Right lung (tissue), 10 donors: ENCODE measurements at places on chromosomes 4 and X.

GRCh38 chrX:147899379-147900114 lies 12.2 kb upstream of the FMR1 start:
- no peak for DNase-seq

DNA sequence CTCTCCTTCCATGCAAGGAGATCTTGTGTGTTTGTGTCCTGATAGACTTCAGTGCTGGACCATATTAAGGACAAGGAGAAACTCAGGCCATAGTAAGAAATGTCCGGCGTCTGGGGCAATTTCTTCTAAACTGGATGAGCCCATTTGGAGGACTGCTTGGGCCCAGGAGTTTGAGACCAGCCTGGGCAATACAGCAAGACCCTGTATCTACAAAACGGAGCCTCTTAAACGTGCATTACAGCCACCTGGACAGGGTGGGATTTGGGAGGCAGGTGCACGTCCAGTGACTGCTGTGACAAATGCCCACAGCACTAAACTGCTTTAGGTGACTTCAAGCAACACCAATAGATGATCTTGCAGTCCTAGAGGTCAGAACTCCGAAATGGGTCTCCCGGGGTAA lies 311.9 kb downstream of the DHRSX start:
- no peak for DNase-seq

GRCh38 chr4:153987291-153987690 lies 198.4 kb upstream of the SFRP2 start:
- DNase-seq: no peak

GRCh38 chr4:148214529-148215166 lies 227.6 kb downstream of the NR3C2 start:
- DNase-seq: no peak

DNA sequence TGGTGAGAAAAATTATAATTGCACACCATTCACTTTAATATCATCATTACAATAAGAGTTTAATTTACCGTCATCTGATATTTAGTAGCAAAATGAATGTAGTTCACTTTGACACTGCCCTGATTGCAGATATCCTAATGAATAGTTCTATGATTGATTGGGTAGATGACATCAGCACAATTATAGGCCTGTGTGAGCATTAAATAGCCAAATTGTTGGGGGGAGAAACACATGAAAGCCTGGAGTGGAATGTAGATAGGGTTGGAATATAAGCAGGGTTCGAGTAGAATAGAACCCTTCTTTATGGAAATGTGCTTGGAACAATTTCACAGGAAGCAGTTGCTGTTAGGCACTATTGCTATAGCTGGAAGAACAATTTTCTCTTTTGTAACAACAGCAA lies 1526.2 kb downstream of the RPA4 start:
- DNase-seq: no peak

DNA sequence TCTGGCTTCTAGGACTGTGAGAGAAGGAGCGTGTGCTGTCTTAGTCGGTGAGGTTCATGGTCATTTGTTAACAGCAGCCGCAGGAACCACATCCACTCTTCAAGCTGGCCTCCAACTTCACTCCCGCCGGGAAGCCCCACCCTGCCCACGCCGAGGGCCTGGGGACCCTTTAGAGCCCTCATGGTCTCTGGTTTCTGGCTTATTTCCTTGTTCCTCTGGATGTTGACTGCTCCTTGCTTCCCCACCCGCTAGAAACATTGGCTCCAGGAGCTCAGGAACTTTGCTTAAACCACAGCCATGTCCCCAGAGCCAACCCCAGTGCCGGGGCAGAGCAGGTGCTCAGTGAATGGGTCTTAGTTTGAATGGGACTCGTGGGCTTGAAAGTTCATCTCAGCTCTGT lies 40.8 kb downstream of the HTRA3 start:
- DNase-seq: no peak

- DNase-seq: no peak
These were observed 37.2 kb downstream of the ABLIM2 start for GRCh38 chr4:8121292-8122015.

- DNase-seq: no peak
These were observed 29.0 kb downstream of the RNF4 start for GRCh38 chr4:2497931-2498330.

DNA sequence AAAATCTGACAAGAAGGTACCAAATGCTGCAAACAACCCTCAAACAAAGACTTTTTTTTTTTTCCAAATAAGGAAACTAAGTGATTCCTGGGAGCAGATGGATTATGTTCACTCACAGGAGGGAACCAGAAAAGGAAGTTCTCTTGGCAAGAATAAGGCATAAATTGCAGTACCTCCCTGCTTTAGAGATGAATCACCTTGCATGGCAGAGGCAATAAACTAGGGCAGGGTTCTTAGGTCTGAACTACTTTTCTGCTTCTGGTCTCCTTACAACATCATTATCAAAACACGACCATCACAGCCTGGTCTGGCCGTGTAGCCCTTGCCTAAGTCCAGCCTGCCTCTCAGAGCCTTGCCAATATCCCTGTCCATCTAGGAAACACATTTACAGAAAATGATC lies 6.3 kb downstream of the TMEM31 start:
- no peak for DNase-seq

DNA sequence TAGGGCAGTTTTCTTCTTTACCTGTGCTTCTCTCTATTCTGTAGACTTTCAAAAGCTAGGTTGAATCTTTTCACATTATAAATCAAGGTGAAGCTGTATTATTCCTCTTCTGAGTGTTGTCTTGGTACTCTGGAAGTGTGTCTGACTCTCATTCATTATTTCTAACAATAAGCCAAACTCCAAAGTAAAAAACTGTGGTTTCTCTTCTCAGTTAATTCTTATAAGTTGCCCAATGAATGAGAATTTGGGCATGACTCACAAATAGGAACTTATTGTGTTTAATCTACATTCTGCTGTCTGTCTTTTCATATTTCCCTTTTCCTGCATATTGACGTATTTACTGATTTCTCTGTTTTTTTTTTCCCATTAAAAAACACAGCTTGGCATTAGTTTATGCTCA lies 714.5 kb downstream of the CCSER1 start:
- DNase-seq: no peak

DNA sequence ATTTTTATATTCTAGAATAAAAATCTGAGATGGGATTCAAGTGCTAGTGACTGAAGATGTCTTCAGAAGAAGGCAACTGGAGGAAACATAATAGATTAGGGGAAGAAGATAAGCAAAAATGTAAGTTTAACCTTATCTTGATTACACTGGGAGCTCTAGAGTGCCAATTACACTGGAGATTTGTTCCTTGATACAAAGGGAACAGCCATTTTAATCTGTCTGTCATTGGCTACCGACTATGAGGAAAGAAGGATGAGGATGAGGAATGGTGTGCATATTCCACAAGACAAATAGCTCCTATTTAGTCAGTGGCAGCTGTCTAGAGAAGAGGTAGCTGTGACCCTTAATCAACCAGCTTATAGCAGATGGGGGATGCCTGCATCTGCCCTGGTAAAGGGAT lies 1034.5 kb upstream of the IGFBP7 start:
- no peak for DNase-seq

- DNase-seq: no peak
These were observed 216.9 kb downstream of the CENPC start for GRCh38 chr4:67328393-67328792.

GRCh38 chr4:119984996-119985395 lies 81.7 kb downstream of the MAD2L1 start:
- DNase-seq: no peak

DNA sequence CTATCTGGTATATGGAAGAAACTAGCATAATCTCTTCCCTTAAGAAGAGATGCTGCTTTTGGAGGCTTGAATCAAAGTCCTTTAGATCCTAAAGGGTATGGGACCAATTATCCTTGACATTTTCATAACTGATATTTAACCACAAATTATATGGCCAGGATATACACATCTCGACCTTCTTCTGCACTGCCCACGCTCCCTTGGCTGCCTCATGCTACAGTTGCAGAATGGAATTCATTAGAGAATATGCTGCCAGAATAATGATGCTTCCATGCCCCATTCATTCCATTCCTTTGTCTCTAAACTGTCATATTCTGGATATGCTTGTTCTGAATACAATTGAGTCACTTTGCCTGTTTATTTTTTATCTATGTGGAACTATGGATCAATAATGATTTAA lies 157.1 kb upstream of the PACRGL start:
- no peak for DNase-seq

GRCh38 chr4:138831948-138832347 lies 183.6 kb upstream of the NOCT start:
- DNase-seq: no peak

- no peak for DNase-seq
These were observed 2.7 kb upstream of the UGT2B15 start for GRCh38 chr4:68673143-68673542.
